ENCODE measurements at places on chromosomes 5 and 9. TPM values are rescaled to one million over a fixed set of nuclear protein-coding genes. Genes with fewer than 3 reads are reported as not detected.

EIF4EBP3 gene
- 7.6 TPM for total RNA-seq

SLC6A19 gene
- total RNA-seq = 0.29 TPM

PRSS3 gene
- total RNA-seq = 33.8 TPM

NUP214 gene
- 52.3 TPM for total RNA-seq

DNA sequence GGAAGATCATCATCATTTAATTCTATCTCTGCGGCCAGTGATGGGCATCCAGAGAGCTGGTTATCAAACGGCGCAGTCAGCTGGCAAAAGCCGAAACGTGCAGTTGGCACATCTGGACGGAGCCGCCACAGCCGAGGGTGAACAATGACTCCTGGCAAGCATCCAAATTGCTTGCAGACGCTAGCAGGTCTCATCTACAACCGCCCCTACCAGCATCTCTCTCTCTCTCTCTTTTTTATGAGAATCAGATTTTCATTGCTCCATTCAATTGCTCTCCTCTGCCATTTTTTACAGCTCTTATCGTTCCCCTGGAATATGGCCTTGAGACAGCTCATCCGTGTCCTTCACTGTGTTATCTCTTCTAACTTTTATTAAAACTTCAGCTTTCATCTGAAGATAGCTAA, 165.2 kb downstream of the MAPKAP1 start:
- DNase-seq = no peak

GRCh38 chr5:83917261-83917908, 196.7 kb upstream of the HAPLN1 start:
- DNase-seq = no peak

DNA sequence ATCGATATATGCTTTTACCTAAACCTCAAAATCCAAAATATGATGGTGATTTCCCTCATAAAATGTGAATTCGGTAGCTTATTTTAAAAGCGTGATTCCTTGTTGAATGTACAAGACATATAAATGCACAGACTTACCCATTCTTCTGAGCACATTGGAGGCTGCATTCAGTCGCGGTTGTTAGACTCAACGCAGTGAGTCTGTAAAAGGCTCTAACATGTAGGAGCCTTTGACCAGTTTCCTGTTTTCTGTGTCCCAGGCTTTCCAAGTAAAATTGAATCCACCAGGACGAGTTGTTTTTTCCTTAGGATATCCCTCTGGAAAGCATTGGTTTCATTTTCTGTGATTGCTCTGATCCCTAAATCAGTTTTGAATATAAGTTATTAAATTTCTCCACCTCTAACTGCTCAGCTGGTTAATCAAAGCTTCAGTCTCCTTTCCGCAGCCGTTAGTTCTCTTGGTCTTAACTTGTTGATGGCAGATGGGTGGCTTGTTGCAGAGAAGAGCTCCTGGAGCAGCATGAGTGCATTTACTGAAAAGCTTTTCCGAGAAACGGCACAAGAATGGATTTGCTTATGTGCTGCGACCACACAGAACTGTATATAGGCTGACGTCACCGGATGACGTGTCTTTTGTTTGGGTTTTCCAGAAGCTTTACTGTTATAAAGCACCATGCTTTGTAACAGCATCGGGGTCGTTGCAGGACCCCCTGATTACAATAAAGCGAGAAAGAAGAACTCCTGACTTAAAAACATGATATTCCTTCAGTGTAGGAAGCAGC, at the start of gene LRRTM2:
Gene LRRTM2 (minus strand): TSS at position 565 of the 781 bp plus-strand sequence. CDS start 424 bp downstream, at position 141.
- DNase-seq = no peak

GRCh38 chr5:64594601-64595000, 88.8 kb downstream of the RGS7BP start:
- DNase-seq = no peak

DNA sequence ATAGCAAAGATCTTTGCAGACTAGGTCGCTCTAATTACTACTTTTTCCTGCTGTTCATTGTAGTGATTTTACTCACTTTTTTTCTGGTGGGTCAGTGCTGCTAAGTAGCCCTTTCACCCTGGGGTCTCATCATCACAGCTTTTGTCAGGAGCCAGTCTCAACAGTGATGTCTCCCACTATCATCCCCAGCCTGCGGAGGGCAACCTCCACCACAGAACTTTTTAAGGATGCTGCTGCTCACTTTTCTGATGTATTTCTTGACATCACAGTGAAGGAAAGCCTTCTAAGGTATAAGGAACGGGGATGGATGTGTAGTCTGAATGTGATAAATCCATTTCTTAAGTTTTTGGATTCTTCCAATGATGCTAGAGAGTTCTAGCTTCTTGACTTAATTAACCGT, 242.5 kb upstream of the RIOK2 start:
- no peak for DNase-seq

DNA sequence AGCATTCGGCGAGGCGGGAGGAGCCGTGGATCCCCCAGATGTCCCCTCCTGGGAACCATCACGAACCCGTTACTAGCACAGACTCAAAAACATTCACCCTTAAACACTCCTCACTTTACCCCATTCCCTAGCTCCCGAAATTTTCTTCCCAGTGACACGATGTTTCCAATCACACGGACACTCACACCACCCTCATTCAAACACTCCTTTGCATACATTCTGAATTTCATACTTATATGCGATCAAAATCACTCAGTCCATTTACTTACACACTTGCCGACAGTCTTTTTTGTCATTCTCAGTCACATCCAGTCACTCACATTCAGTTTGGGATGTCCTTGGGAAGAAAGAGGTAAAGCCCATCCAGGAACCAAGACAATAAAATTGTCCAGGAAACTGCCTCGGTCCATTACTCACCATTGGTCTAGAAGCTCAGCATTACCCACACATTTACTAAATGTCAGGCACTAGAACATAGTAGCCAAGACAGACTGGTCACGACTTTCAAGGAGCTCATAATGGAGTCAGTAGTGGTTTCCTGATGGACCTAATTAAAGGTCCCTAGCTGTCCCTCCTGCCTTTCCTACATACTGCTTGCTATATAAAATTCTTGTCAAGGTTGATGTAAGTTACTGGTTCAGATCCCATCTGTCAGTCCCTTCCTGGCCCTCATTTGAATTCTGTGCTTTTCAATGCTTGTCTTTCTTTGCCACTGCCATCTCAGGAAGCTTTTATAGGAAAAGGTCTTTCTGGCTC, 574 bp downstream of the SLC35A4 start:
- no peak for DNase-seq

- no peak for DNase-seq
Observed at GRCh38 chr9:10104774-10105173, 508.0 kb downstream of the PTPRD start.

- DNase-seq = no peak
Observed at GRCh38 chr9:26462213-26462612, 430.4 kb downstream of the CAAP1 start.

DNA sequence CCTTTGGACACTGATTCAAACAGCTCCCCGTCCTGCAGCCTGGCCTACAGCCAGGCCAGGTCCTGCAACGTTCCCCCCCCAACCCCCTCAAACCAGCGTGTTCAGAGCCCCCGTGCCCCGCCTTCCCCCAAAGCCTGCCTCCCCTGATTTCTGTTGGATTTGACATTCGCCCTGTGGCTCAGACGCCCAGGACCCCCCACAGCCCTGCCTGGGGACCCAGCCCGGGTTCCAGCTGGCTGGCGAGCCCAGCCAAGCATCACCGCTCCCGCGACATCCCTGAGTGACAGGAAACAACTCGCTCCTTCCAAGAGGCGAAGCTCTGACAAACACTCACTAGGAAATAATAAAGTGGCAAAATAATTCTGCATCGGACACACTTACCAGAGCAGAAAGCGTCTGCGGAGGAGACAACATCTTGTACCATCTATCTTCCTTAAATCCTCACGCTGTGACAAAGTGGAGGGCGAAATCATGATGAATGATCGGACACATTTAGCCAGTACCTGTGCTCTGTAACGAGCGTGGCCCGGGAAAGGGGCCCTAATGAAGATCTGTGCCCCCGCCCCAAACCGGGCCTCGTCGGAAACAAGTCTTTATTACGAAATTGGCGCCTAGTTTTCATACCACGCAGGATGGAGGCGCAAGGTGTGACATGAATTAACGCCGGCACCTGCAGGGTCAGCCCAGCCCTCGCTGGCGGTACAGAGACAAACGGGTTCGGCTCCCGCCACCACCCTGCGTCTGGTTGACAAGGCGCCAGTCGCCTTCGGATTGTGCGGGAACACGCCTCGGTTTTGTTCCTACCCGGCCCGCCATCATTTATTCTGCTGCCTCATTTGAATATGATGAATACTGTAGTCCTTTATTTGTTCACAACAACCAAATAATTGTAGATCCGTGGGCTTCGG, 91.0 kb upstream of the MVB12B start:
- no peak for DNase-seq

DNA sequence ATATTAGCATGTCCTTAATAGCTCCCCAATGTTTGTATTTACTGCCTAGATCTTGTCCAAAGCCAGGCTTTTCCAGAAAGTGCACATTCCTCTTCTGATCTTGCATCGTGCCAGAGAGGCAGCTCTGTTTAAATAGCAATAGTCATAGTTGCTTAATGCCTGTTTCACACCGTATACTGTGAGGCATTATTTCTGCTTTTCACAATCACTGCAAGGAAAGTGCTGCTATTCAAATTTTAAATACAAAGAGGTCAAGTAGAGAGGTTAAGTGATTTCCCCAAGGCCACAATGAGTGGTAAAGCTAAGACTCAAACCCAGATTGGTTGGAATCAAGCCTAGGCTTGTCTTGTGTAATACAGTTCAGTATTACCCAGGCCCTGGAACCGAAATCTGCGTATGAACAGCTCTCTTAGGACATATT, 153.6 kb downstream of the SNX18 start:
- no peak for DNase-seq

DNA sequence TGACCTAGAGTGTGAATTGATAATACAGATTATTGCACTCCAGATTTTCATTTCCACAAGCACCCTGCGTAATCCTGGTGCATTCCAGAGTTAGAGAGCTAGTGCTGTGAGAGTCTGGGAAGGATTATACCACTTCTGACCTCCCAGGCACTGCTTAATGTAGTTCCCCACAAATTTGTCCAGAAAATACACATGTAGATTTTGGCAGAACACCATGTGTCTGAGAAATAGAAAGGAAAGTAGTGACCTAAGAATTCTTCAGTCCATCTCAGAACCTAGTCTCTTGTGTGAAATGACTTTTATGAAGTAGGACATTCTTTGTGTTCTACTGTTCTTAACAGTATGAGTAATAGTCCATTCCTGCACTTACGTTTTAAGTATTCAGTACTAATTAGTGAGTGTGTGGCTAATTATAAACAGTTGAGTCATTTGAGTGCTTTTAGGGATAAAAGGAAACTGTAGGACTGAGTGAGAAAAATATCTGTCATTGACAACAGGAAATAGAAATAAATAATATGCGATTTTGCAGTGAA, 27.8 kb upstream of the PTPDC1 start:
- DNase-seq = no peak

- no peak for DNase-seq
Observed at GRCh38 chr9:27303219-27303618, 6.3 kb upstream of the EQTN start.

GRCh38 chr5:86354664-86355063, 263.1 kb upstream of the COX7C start:
- DNase-seq = no peak

DNA sequence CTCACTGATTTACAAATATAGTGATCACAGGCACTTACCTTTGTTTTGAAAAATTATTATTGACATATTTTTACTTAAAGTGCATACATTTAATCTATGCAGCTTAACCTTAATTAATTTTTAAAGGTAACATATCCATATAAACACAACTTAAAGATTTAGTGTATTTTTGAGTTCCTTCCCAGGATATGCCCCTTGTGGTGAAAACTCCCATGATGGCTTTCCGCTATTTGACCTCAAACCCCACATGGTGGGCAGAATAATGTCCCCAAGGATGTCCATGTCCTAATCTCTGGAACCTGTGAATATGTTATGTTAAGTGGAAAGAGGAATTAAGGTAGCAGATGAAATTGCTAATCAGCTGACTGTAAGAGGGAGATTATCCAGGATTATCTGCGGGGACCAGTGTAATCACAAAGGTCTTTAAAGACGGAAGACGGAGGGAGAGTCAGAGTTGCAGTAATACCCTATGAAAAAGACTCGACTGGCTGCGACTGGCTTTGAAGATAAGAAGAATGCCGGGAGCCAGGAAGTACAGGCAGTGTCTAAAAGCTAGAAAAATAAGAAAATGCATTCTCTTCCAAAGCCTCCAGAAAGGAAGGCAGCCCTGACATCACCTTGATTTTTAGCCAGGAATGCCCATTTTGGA, 193.9 kb downstream of the ICE1 start:
- DNase-seq = no peak

GRCh38 chr9:132997591-132997990, 19.1 kb downstream of the GFI1B start:
- peak; percentile 72 for DNase-seq

DNA sequence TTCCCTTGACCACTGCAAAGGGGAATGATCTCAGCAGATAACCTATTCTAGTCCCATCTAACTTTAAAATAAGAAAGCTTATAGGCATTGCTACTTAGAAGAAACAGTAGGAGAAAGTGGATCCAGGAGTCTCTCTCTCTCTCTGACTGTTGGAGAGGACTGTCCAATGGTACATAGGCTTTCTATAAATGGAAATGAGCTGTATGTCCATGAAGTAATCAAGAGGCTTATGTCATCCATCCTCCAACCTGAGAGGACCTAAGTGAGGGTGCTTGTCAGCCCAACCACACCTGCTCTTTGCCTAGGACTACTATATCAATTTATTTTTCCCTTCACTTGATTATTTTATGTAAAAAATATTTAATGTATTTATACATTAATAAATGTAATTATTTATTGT, 172.3 kb downstream of the PAPPA start:
- no peak for DNase-seq

GRCh38 chr5:13188371-13188770, 756.1 kb downstream of the DNAH5 start:
- no peak for DNase-seq

- DNase-seq = no peak
Observed at GRCh38 chr5:74196233-74196632, 444.3 kb downstream of the ENC1 start.

DNA sequence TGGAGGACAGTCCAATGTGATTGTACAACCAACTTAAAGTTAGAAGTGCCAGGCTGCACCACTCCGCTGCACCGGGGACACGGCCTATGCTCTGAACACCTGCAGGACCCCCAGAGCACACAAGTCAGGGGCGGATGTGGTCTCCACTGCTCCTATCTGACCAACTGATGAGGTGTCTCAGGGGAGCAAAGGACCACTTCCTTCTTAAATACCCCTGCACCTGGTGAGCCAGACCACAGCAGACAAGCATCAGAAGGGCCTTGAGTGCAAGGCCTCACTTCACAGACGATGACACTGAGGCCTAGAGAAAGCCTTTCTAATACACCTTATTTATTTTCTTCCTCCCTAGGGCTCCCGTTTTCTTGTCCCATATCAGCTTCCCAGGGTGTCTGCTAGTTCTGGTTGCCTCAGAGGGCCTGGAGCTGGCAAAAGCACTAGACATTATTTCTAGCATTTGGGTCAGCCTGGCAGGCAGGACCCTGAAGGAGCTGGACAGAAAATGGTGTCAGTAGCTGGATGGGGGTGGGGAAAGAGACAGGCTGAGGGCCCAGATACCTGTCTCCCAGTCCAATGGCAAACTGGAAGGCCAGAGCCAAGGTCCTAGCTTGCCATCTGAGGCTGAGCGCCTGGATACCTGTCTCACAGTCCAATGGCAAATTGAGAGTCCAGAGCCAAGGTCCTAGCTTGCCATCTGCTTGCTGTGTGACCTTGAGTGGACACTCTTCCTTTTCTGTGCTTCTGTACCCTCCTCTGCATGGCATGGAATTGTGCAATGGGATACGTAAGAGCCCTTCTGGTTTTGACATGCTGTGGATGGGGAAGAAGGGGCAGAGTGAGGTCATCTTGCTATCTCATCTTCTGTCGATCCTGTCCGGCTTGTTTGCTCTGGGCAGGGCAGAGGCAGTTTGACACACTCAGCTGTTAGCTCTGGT, 9.0 kb downstream of the CCDC69 start:
- peak; percentile 31 for DNase-seq

- no peak for DNase-seq
Observed at GRCh38 chr9:111984086-111984802, 87.6 kb downstream of the UGCG start.
